ENCODE measurements at places on chromosomes 3 and 15.

GRCh38 chr15:67504796-67505195, 16.1 kb upstream of the C15orf61 start:
- no peak for DNase-seq

GRCh38 chr3:195582947-195583346, 793 bp downstream of the APOD start:
- no peak for DNase-seq

DNA sequence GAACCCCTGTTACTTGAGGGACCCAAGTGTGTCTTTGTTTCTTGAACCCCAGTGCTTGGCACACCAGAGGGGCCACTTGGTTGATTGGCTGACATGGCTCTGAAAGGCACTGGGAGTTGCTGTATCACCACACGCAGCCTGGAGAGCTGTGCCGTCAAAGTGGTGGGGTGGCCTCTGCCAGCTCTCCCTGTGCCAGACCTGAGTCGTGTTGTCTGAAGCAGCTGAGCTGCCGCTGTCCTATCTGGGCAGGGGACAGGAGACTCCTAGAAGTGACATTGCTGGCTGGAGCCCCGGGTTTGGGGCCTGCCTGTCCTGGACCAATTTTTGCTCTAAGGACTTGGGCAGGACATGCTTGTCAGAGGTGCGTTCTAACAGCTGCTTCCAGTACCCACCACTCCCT, 5.5 kb upstream of the SNX22 start:
- DNase-seq, result no peak

DNA sequence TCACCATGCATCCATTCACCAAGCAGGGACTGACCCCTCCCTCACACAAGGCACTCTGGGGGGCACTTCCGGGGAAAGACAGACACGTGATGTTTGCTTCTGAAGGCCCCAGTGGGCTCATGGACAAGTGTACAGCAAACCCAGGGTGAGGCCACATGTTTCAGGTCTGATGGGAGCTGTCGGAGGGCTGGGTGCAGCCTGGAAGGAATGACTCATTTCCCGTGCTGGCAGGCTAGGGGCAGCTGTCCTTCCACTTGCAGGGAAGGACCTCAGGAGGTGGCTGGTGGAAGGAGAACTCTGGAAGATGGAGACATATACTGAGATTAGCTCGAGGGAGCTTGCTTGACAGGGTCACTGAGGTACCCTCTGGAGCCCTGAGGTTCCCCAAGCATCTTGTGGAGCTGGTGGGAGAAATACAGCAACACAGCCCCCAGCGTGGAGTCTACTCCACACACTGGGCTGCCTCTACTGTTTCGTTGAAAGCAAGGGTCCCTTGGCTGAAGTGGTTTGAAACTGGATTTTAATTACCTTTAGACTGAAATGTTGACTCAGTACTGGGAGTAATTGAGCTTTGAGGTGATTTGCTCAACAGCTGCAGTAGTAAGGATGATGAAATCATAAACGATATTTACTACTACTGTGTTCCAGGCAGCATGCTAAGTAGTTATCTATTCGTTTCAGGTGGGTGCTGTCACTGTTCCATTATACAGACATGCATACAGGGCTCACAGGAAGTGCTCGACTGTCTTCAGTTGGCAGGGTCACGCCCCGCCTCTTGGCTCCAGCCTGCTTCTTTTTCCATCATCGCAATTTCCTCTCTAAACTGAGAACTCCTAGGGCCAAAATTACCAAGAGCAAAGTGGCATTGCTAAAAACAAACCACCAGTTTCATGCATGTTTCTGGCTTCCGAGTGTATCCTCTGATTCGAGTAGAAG, 230.4 kb downstream of the ADAMTS17 start:
- no peak for DNase-seq

- no peak for DNase-seq
These were observed 221.1 kb downstream of the LRTM1 start for GRCh38 chr3:54706738-54707137.

GRCh38 chr3:135197856-135198255, 402.8 kb downstream of the EPHB1 start:
- DNase-seq, result no peak

DNA sequence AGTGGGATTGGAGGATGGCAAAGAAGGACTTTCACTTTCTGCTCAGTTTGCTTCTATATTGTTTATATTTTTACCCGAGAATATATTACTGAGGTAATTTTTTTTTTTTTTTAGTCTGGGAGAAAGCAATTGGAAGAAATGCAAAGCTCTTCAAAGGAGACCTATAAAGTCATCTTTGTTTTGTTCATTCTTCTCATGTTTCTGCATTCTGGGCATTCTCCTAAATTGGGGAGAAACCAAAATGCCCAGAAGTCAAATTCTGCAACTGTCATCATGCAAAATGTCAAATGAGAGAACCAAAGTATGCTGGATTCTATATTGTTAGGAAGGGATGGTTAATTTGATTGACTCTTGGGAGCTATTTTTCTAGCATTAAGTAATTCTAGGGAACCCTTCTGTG, 168.3 kb upstream of the TSC22D2 start:
- no peak for DNase-seq

DNA sequence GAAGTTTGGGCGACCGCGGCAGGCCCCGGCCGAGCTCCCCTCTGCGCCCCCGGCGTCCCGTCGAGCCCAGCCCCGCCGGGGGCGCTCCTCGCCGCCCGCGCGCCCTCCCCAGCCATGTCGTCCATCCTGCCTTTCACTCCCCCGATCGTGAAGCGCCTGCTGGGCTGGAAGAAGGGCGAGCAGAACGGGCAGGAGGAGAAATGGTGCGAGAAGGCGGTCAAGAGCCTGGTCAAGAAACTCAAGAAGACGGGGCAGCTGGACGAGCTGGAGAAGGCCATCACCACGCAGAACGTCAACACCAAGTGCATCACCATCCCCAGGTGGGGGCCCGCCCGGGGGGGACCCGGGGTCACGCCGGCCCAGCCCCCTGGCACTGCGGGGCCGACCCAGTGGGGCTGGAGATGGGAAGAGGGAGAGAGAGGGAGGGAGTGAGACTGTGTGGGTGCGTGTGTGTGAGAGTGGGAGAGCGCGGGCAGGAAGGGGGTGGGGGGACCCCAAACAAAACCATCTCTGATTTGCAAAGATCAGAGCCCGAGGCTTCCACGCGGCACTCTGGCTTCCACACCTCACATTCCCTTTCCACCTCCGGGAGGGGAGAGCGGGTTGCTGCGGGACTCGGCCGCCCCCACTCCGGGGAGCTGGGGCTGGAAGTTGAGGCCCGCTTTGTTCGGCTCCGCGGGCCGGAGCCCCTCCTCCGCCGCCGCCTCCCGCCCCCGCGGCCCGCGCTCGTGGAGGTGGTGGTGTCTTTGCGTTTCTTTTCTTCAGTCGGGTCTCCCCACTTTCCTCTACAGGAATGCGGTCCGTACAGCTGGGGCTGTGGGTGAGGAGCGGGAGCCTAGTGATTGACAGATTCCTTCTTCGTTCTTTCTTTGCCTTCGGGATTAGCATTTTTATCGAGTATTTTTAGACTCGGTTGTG, 898 bp downstream of the SMAD3 start:
- DNase-seq, result no peak

GRCh38 chr3:17063596-17063995, 178.8 kb downstream of the PLCL2 start:
- DNase-seq, result no peak

DNA sequence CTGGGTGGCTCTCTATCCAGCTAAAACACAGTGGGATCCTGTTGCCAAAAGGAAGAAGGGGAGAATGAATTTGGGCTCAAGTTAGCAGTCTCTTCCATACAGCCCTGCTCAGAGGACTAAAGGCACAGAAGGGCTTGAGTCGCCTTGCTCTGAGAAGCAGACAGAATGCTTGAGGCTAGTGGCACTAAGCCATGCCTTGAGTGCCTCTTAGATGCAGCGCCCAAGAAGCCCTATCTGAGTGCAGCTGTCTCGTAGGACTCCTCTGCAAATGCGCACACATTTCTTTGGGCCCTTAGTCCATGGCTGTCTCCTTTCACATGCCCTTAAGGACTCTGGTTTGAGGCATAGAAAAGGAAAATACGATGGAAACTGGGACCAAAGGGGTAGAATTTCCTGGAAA, 211.3 kb upstream of the CHRM5 start:
- no peak for DNase-seq

GRCh38 chr3:123380261-123380660, 68.6 kb downstream of the ADCY5 start:
- DNase-seq, result no peak

DNA sequence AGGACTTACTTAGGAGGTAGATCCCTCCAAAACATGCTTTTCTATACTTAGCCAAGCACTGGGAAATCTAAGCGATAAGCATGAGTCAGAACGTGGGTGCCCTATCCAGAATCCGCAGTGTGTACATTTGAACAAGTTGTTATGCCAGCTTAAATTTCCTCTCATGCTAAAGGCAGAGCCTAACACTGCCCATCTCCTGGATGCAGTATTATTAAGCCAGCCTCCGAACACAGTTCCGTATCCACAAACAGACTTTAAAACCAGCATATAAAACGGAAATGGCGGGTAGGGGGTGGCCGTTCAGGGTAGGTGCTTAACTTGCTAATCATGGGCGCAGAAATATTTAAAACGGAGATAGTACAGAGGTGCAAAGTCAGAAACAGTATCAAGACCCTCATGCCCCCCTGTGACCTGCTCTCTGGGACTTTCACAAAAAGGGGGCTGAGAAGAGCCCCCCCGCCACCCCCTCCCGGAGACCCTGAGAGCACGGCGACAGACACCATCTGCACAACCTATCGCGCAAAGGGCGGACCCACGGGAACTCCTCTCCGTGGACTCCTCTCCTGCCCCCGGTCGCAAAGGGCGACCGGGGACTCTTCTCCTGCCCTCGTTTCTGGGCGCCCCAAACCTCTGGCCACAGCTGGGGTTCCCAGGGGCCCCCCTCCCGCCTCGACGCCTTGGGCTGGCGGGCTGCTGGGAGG, 889 bp upstream of the LRRIQ4 start:
- peak; percentile 21 for DNase-seq

DNA sequence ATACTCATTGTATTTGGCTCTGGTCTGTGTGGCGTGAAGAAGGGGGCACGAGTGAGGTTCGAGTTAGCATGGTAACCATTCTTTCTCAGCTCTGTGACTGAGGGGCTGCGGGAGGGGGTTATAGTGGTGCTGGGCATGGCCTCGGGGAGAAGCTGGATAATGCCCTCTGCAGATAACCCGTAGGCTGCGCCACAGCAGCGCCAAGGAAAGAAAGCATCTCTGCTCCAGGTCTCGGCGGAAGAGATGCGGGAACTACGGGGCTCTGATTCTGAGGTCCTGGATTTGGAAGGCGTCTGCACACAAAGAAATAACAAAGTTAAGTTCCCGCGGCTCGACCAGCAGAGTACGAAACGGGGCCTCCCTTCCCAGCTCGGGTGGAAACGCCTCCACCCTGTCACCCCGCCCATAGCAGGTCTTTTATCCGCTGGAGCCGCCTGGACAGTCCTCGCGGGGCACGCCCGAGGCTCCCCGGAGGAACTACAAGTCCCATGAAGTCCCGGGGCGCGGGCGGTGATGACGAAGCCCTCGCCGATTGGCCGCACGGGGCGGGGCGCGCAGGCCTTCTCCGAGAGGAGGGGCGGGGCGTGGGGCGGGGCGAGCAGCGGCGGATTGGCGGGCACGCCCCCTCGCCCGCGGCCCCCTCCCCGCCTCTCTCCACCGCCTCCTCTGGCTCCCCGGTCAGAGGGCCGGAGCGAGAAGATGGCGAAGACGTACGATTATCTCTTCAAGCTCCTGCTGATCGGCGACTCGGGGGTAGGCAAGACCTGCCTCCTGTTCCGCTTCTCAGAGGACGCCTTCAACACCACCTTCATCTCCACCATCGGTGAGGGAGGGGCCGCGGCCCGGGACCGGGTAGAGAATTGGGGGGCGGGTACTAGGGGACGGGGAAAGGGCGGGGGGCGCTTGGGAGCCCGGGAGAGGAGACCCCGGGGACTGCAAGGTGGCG, at the start of gene RAB8B:
Gene RAB8B, plus strand, starts transcription at position 681 of the 946 bp plus-strand sequence. Its CDS starts 19 bp downstream, at position 700.
- DNase-seq, result peak; percentile 98

- no peak for DNase-seq
These were observed 3.3 kb upstream of the WNT5A start for GRCh38 chr3:55490276-55490913.

GRCh38 chr3:113161661-113162060, 49.7 kb upstream of the BOC start:
- DNase-seq, result no peak

DNA sequence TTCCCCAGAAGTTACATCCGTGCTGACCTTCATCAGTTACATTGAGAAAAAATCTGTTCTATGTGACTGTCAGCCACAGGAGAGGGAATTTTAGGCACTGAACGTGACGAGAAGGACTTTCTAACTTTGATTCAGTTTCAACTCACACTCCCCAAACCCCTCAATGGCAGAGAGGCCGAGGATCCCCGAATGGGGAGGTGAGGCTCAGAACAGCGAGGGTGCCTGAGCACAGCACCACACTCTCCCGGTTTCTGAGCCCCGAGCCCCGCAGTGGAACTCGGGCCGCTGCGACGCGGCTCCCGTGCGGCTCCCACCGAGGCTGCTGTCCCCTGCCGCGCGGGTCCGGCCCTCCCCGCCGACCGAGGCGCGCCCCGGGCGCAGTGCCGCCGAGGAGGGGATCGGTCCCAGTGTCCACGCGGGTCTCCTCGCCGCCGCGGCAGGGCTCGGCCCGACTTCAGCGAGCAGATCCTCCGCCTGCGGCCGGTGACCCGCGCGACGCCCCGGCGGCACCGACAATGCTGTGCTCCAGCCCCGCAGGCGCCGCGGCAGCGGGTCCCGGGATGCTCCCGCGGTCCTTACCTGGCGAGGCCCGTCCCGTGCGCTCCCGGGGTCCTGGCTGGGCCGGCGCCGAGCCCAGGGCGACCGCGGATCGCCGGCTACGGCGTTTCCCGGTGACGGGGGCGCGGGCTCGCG, 439 bp downstream of the CTXND1 start:
- no peak for DNase-seq

DNA sequence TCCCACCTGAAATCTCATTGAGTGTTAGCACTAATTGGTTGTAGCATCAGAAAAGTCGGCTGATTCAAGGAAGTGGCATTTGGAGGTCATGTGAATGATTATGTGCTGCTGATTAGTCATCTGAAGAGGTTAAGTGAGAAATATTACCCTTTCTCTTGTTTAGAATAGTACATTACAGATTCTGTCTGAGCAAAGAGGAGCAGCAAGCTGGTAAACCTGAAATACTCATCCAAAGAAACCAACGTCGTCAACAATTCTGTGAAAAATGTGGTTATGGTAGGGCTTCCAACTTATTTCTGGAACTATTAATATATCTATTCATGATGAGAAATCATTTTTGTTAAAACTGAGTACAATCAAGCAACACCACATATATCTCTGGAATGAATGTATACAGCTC, 1024.9 kb downstream of the TUSC7 start:
- DNase-seq, result no peak

GRCh38 chr3:113654851-113655250, 41.6 kb downstream of the USF3 start:
- no peak for DNase-seq

GRCh38 chr3:102123590-102124190, 274.4 kb downstream of the NFKBIZ start:
- DNase-seq, result no peak

DNA sequence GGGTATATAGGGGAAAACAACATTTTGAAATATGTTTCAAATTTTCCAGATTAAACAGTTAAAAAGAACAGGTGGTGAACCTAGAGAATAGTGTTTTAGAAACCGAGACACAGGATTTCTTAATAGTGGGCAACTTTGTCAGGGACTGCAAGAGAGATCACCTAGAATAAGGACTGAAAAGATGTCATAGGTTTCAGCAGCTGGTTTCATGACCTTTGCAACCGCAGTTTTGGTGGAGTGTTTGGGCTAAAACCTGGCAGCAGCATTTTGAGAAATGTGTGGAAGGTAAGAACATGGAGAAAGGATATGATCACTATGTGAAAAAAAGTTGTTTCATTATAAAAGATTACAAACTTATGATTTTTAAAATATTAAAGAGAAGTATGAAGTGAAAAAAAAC, 34.9 kb downstream of the PRKCI start:
- DNase-seq, result no peak

GRCh38 chr3:171940151-171940649, 97.1 kb downstream of the TMEM212 start:
- DNase-seq, result no peak
